ENCODE measurements at places on chromosomes 6 and 20.

- no peak for DNase-seq
Observed at GRCh38 chr6:50187351-50187921, 137.7 kb upstream of the DEFB112 start.

DNA sequence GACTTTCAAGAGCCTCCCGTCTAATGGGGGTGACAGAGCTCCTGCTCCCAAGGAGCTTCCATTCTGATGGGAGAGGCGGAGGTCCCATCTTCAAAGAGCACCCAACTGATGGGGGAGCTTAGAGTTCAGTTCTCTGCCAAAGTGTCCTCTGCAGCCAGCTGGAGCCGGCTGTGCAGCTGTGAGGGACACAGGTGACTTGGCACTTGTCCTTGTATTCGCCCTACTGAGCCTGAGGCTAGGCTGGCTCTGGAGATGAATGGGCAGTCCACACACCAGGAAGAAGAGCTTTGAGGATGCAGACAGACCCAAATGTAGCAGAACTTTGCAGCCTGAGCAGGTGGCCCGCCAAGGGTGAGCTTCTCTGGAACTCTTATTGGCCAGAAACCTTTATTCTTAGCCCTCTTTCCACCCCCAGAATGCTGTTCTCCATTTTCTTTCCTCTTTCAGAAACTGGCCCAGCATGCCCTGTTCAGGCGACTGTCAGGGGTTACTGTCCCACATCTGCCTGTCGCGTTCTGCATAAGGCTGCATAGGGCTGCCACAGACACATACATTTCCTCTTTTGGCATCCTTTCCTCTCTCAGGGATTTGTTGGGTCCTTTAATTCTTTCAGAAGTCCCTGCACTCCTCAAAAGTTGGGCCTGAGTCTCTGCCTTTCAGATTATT is 108.7 kb upstream of the LRFN2 start:
- no peak for DNase-seq

DNA sequence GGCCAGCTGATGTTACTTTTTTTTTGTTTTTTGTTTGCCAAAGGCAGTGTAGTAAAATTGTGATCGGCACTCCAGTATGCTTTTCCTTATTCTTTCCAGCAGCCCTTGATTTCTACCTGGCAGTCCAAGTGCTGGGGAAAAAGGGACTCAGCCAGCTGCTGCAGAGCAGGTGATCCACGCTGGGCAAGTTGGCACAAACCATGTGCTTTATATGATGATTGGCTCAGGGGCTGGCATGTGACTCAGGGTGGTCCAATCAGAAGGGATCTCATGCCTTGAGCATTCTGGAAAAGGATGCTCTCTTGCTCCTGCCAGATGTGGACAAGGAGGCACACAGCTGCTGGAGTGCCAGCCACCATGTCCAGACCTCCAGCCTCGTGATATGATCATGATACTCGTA is 54.5 kb downstream of the SULF2 start:
- DNase-seq, result no peak

DNA sequence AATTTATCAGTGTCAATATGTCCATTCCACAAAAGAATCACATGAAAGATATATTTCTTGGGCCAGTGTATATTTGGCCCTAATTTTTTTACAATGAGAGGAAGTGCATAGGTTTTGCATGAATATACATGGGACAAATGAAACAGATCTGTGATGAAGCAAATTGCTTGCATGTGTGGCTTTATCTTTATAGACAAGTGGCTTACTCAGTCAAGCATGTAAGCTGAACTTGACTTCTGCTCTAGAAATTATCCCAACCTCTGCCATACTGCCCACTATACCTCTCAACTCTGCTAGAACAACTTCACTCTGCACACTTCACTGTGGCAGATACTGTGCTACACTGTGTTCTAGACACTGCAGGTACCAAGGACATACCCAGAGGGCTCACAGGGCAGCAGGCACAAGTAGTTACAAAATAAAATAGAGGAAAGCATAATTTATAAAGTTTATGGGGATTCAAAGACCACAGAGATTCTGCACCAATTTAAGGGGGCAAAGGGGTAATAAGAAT is 349.2 kb upstream of the HSF2 start:
- DNase-seq, result no peak

DNA sequence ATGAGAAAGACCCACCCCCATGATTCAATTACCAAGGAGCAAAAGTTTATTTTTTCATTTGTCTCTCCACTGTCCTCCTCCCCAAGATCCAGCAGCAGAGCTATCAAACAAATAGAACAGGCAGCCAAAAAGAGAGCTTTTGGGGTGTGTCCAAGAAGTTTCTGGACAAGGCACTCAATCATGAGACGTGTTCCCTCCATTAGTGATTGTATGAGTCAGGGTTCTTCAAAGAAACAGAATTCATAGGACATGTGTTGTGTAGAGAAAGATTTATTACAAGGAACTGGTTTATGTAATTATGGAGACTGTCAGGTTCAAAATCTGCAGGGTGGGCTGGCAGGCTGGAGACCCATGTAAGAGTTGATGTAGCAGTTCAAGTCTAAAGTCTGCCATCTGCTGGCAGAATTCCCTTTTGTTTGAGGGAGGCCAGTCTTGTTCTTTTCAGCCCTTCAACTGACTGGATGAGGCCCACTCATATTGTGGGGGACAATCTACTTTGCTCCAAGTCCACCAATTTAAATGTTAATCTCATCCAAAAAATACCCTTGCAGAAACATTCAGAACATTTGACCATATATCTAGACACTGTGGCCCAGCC is 248.1 kb upstream of the OPRM1 start:
- no peak for DNase-seq

- no peak for DNase-seq
Observed at GRCh38 chr20:41411391-41411847, 44.8 kb upstream of the EMILIN3 start.

DNA sequence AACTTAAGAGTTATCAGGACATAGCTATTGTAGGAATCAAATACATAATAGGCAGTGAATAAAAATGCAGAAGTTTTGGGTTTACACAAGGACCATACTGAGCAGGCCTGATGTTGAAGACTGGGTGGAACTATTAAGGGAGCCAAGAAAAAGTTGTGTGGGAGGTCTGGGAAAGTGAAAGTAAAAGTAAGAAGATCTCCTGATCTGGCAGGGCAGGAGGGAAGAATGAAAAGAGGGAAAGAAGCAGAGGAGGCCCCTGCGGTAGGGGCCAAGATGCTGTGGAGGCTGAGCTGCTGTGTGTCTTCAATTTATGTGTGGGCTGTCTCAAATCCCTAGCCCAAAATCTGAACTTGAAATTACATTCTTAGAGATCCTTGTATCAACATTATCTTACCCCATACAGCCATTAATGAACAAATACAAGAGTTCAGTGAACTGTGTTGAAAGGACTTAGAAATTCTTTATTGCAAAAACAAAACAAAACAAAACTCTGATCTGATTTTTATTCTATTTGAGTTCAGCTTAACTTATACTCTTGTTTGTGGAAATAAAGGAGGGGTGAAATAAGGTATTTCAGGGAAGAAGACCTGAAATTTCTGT is 1183.8 kb downstream of the HACE1 start:
- DNase-seq, result no peak

GRCh38 chr6:155452576-155452975 is 3.1 kb downstream of the NOX3 start:
- DNase-seq, result no peak

GRCh38 chr6:127051571-127052260 is 66.8 kb upstream of the RSPO3 start:
- DNase-seq, result no peak

DNA sequence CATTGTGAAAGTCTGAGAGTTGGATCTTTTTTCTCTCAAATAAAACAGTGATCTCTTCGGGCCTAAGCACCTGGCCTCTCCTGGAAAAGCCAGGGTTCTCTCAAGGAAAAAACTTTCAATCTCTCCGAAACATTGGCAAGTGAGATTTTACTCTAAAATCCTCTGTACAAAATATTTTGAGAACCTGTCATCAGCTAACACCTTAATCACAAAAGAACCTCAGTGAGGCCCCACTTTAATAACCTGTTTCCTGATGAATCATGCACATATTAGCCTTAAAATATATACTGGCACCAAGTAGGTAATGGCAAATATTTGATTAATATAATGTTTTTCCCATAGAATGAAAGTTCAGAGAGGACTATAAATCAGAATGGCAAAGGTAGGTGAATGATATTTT is 177.9 kb downstream of the FRK start:
- no peak for DNase-seq

DNA sequence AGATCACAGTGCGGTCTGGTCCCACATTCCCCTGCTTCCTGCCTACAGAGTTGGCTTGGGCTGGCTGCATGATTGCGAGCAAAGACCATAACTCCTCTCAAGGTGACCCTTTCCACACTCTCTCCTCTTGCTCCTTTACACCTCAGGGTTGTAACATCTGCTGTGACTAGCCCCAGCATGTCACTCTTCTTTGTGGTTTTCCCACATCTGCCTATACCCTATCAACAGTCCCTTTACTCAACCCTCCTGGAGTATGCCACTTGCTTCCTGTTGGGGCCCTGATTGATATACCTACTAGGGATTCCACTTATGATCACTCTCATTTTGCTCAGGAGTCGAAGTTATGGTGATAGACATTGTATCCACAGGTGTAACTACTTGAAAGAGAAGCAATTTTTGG is 58.9 kb upstream of the SGK1 start:
- no peak for DNase-seq

- no peak for DNase-seq
Observed at GRCh38 chr20:53917145-53918019, 153.0 kb downstream of the BCAS1 start.

DNA sequence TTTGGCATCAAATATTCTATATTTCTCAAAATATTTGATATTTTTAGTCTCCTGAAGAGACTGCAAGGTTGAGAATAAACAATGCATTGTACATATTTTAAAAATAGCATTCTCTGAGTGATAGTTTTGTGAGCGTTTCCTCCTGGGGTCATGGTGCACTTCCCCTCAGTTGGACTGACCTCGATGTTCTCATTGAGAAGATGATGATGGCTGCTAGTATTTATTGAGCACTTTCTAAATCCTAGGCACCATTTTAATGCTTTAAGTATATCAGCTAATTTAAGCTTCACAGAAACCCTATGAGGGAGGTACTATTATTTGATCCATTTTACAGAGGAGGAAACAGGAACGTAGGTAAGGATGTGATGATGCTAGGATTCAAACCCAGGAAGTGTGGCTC is 18.2 kb downstream of the DSE start:
- no peak for DNase-seq

GRCh38 chr6:53244958-53245357 is 96.3 kb upstream of the GCM1 start:
- DNase-seq, result no peak

DNA sequence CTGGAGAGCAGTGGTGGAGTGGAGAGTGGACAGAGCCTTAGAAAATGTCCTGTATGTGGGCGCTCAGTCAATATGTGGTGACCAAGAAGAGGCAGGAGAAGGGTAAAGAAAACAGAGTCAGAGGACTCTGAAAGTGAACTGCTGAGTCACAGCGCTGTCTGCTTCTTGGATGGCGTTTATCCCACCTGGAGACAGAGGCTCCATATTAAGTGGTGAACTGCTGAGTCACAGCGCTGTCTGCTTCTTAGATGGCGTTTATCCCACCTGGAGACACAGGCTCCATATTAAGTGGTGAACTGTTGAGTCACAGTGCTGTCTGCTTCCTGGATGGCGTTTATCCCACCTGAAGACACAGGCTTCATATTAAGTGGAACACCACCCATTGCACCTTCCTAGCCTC is 119.3 kb upstream of the RALGAPA2 start:
- no peak for DNase-seq

DNA sequence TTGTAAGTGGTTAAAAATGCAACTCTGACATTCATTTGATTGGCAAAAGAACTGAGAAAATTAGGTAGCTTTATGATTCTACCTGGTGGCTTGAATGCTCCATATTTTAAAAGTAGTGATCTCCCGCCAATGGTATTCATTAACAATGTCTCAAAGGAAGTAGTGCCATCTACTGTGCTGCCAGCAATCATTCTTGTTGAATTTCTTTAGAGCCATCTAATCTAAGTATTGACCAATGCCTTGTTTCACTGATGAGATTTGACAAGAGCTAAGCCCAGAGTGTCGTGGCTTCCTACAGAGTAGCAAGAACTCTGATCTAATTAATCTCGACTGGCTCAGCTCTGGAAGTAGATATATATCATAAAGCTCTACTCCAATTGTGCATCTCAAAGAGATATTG is 696.7 kb downstream of the C6orf118 start:
- DNase-seq, result no peak

- DNase-seq, result no peak
Observed at GRCh38 chr6:166579237-166579850, 7.1 kb downstream of the RAMACL start.

GRCh38 chr6:149691201-149691600 is 26.7 kb downstream of the LATS1 start:
- no peak for DNase-seq

Measured in activated naive CD8-positive, alpha-beta T cell treated with anti-CD3 and anti-CD28 coated beads, Interleukin-2, amount 50 U/mL, for 24 hours (primary cell).